Jurkat, Clone E6-1 (cell line): ENCODE measurements at places on chromosomes 5 and 9.
A peak's percentile ranks its signal among the peaks of the same experiment; 100 is the strongest.

- no peak for DNase-seq
Observed at GRCh38 chr5:134534726-134535110, 9.2 kb downstream of the JADE2 start.

DNA sequence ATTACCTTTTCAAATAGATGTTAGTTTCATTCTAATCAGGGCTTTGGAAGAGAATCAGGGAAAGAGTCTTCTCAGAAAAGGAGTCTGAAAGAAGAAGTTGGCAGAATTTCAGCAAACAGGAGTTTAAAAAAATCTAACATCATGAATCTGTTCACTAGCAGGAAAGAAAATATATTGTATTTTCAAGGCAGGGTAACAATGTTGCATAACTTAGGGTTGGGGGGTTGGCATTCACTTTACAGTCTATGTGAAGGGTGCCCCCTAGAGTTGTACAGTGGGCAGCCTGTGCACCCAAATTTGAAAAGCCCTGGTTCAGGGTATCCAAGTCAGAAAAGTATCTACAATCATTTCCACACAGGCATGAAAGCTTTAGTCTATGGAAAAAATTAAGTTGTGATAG, 348.4 kb upstream of the SLC30A5 start:
- no peak for DNase-seq

GRCh38 chr9:37466037-37466709, 923 bp upstream of the ZBTB5 start:
- no peak for DNase-seq

GRCh38 chr9:3045153-3045552, 201.3 kb upstream of the PUM3 start:
- no peak for DNase-seq

DNA sequence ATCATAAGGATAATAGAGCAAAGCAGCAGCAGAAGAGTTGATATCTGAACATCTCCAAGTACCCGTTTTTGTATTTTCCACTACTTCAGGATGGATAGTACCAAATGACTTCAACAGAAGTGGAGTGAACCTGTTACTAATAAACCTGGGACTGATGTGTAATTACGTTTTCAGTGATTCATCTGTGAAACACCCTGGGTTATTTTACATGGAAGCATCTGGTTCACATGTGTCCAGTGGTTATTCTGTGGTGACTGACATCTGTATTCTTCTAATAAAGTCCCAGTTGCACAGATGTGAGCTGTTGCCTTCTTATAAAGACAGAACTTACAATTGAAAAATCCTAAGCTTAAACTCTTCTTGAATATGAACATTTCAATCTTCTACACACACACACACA, 139.7 kb upstream of the VCAN start:
- DNase-seq: no peak

- DNase-seq: no peak
Observed at GRCh38 chr5:61357745-61358144, 25.7 kb downstream of the ZSWIM6 start.

GRCh38 chr9:1591310-1591709, 423.8 kb upstream of the SMARCA2 start:
- DNase-seq: no peak

DNA sequence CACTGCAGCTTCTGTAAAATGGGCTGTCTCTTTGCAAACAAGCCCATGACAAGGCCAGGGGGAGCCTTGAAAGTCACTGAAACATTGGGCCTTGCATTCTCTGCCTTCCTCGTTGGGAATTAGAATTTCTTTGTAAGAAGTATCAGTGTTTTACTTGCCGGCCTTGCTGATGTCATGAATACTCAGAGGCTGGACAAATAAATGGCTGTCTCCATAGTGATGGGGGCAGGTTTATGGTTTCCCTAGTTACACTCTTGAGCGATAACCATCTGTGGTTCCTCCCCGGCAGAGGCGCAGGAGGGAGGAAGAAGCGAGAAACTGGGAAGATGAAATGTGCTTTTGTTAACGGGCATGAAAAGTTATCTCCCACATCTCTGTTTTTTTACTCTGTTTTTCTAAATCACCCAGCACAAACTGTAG, 272.7 kb upstream of the PANK3 start:
- DNase-seq: peak; percentile 88

DNA sequence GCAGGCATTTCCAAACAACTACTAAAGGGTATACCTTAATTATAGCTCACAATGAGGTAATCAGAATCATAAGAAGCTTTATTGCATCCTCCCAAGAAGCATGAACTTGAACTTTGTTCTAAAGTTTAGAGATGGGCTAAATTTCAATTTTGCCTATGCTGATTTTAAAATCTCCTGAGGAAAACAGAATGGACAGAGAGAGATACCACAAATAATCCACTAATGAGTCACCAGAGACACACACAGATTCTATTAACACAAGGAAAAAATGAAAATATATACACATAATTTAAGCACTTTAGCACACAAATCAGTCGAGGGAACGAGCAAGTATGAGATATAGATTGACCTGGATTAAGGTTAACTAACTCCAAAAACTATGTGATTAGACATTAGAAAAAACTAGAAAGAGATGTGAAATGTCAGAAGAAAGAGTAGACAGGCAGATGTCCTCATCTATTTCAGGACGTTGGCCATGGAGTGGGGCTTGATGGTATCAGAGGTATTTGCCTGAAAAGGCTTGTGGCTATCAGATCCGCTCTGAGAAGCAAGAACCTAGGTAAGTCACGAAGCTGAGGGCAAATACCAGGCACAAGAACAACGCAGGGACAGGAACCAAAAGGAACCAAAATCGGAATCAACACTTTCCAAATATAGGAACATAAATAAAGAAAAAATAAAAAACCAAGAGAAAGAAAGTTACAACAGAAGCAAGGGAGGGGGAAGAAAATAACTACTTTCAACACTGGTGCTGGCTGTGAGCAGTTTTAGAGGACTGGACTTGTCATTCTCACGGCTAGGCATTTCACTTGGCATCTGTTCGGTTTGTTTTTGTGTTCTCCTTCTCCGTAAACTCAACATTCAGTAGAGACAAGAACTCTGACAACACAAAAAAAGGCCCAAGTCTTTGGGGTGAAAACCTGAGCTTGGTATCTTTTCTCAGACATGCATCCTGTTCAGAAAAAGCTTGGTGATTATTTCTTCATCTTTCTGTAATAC, 294.6 kb upstream of the PUM3 start:
- no peak for DNase-seq

- no peak for DNase-seq
Observed at GRCh38 chr5:15168358-15168757, 296.8 kb upstream of the ANKH start.

- DNase-seq: no peak
Observed at GRCh38 chr9:69065660-69066059, 30.1 kb downstream of the FXN start.

DNA sequence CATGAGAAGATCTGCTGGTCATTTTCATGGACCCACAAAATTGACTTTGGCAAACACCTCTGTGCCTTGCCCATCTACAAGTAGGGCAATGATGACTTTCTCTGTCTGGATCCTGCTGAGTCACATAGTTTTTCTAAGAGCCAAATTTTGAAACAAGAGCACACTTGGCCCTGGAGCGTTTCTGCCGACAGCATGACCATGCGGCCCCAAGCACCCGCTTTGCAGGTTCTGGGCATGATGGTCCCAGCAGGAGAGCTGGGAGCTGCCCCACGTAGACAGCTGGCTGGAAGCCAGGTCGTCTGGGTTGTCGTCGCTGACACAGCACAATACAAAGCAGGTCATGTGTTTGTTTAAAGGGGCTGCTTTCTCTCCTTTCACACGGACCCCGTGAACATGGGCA, 159.8 kb downstream of the SYK start:
- no peak for DNase-seq

- DNase-seq: peak; percentile 35
Observed at GRCh38 chr5:142143878-142144277, 35.3 kb downstream of the NDFIP1 start.

- peak; percentile 90 for DNase-seq
Observed at GRCh38 chr9:75147638-75148037, 59.3 kb downstream of the OSTF1 start.

DNA sequence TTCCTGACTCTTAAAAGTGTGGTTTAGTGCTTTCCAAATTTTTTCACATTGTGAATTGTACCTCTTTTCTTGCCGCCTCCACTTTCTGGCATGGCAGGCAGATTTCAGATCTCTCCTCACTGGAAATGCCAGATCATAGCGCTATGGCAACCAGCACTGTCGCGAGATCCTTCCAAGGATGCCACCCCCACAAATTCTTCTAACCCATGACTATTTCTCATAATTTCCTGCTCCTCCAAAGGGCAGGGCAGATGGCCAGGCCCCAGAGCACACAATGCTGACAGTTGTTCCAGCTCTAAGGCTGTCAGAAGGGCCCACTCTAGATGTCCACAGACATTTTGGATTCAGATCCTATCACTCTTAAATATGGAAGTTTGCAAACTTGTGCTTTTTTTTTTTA, 446.2 kb upstream of the RIOK2 start:
- DNase-seq: no peak
